Kidney epithelial cell (primary cell): ENCODE measurements at places on chromosomes 13 and 19.

DNA sequence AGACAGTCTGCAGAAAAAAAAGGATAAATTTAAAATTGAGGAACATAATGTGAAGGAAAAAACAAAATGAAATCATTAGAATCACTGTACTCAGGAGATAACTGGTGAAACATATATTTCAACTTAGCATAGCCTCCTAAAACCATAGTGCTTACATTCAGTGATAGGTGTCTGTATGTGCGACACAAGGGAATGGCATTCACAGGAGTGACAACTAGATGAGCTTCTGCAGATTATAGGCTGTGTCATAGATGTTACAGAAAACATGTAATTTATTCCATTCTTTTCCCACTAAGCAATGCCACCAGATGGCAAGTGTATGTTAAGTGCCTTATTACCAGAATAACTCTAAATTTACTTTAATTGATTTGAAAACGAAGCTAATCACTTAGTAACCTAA lies 960.0 kb upstream of the PCDH20 start:
- no peak for DNase-seq

DNA sequence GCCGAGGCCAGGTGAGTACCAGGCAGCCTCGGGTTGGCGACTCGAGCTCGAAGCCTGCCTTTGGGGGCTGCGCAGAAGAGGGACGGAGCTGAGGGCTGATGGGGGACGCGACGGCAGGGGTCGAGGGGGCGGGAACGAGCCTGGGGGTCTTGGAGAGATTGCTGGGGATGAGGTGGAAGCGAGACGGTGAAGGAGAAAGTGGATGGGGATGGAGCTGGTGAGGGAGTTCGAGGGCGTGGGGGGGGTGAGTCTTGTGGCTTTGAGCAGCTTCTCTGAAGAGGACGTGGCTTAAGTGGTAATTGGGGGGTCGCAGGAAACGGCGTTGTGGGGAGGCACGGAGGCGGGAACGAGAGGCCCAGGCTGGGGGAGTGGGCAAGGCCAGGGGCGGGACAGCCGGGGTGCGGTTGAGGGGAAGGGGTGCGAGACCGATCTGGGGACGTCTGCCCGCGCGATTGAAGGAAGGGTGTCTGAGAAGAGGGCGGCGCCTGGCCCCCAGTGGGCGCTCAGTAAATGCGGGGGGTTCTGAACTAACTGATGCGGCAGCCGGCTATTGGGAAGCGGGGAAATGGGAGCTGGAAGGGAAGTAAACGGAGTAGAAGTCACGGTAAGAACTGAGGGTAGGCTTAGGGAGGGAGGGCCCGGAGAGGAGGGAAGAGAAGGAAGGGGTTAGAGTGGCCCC lies 426 bp downstream of the MYO9B start:
- no peak for DNase-seq

DNA sequence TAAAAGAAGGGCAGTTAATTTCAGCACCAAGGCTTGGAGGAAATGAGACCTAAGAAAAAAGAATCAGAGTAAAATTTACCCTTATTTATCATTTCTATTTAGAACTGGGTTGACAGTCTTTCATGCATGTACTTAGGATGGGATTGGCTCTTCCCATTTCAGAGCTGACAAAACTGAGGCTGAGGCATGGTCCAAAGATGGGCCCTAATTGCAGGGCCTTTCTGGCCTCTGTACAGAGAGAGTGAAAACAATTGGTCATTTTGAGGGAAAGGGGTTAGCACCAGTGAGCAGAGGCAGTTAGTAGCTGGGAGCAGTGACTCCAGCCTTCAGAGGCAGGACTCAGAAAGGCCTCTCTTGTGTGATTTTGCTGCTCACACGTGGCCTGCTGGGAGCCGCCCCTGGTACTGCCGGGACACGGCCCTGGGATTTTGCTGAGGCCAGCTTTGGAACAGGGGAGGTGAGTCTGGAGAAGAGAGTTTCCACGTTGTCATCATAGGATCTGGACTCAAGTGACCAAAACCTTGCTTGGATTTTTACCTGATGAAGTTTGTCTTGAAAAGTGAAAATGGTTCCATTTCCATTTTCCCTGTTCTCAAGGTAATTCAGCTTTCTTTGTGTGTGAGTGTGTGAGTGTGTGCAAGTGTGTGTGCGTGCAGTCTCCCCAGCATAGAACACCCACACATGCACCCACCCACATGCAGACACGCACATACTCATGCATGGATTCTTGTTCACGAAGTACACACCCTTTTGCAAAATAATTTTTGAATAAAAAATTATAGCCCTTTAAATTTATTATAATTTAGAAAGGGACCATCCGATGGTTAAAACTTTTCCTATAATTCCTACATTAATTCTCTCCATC lies at the start of gene ZNF536:
Gene ZNF536 (plus strand): TSS at position 425 of the 865 bp plus-strand sequence. CDS start 71,179 bp downstream, outside the sequence.
- no peak for DNase-seq

DNA sequence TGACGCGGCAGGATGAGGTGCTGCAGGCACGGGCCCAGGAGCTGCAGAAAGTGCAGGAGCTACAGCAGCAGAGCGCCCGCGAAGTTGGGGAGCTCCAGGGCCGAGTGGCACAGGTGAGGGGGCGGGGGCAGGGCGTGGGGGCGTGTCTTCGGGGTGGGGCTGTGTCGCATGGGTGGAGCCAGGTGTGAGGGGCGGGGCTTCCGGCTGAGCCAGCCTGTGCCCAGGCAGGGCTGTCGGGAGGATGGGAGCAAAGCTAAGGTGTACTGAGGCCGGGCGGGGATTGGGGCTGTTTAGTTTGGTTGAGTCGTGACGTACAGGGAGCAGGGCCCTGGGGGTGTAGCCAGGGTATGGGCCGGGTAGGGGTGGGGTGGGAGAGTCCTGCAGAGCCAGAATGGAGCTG lies 62.3 kb downstream of the KCNC3 start:
- DNase-seq, result no peak

- no peak for DNase-seq
Observed at GRCh38 chr19:2229103-2230032, 6.8 kb downstream of the PLEKHJ1 start.

GRCh38 chr19:44346556-44346955 lies 9.9 kb downstream of the ZNF112 start:
- no peak for DNase-seq

DNA sequence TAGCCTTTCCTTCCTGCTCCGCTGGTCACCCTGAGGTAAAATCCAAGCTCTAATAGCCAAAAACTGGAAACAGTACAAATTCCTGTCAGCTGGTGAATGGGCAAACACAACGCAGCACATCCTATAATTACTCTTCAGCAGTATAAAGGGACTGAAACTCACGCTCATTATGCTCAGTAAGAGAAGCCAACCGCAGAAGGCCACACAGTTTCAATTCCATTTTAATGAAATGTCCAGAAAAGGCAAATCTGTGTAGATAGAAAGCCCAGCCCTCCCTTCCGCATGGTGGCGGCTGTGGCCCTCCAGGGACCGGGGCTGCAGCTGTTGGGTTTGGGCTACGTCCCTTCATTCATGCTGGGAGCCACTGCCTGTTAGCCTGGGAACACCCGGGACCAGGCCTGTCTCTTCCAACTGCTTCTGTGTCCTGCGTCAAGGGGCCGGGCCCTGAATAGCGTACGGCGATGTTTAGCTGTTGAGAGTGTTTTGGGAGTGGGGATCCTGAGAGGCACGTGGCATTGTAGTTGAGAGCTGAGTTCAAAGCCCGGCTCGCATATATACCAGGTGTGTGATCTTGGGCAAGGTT lies 23.5 kb downstream of the NKPD1 start:
- no peak for DNase-seq

DNA sequence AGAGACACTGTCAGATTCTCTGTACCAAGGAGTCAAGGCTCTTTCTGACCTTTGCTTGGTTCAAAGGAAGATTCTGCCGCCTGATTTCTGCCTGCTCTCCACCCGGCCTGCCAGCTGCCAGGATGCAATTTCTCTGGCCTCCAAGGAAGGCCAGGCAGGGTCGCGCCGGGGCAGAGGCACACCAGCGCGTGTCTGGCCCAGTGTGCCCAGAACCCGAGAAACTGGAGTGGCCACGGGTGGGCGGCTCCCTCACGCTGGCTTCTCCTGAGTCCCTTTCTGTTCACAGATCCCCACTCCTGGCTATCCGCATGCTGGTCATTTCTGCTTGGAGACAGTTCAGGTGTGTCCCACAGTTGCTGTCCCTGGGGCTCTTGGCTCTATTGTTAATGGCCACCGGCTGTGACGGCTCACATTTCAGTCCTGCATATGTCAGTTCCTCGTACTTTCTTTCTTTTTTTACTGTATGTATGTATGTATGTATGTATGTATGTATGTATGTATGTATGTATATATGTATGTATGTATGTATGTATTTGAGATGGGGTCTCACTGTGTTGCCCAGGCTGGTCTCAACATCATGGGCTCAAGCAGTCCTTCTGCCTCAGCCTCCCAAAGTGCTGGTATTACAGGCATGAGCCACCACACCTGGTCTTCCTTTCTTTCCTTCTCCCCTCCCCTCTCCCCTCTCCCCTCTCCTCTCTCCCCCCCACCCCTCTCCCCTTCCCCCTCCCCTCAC lies 16.9 kb downstream of the TMPRSS9 start:
- DNase-seq, result no peak

- no peak for DNase-seq
Observed at GRCh38 chr13:26370553-26370952, 116.6 kb downstream of the CDK8 start.

- no peak for DNase-seq
Observed at GRCh38 chr13:29621051-29621800, 25.7 kb upstream of the SLC7A1 start.

GRCh38 chr13:29421118-29421517 lies 174.4 kb downstream of the SLC7A1 start:
- no peak for DNase-seq

DNA sequence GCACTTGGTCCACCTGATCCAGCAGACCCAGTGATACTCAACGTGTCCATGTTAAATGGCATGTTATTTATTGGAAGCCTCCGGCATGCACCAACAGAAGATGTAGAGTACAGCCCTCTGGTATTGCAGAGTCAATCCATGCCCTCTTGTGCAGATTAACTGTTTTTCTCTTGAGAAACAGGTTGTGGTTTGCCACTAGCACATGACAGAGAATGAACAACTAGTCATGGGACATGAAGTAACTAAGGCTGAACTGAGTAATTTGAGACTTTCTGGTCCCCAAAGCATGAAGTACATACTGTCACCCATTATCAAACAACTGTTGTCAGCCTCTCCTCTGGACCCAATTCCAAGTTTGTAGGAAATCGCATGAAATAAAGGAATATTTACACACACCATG lies 3.2 kb downstream of the ZNF562 start:
- DNase-seq, result no peak

DNA sequence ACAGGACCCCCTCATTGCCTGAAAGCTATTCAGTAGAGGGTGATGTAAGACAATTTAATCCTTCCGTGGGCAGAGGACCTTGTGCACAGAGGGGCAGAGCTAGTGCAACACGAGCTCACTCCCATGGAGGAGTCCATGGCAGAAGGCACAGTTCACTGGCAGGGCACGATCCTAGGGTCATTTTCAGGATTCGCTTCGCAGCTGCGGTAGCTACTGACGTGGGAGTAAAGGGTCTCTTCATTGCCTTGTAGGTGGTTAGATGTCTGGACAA lies 207.8 kb downstream of the FOXO1 start:
- DNase-seq, result no peak

DNA sequence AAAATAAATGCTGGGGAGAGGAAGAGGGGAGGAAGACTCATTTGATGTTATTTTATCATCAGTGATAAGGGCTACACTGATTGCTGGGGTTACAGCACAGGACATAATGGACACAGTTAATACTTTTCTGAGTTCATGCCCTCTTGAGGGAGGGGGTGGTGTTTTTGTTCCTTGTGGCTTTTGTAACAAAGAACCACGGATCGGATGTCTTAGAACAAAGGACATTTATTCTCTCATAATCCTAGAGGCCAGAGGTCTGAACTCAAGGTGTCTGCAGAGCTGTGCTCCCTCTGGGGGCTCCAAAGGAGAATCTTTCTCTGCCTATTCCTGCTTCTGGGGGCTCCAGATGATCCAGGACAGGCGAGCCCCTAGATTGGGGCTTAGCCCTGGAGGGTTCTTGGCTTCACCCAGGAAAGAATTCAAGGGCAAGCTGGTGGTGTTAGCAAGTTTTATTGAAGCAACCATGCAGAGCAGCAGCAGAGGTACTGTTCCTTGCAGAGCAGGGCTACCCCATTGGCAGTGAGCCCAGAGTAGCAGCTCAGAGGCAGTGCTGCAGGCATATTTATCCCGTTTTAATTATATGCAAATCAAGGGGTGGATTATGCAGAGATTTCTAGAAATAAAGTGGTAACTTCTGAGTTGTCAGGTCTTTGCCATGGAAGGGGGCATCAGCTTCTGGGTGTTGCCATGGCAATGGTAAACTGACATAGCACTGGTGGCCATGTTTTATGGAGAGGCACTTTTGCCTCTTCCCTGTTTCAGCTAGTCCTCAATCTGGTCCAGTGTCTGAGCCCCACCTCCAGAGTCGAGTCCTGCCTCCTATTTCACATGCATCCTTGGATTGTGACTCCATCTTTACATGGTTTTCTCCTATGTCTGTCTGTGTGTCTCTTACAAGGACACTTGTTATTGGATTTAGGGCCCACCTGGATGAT lies 18.0 kb downstream of the VAV1 start:
- no peak for DNase-seq

GRCh38 chr13:67043901-67044300 lies 186.2 kb downstream of the PCDH9 start:
- DNase-seq, result no peak

DNA sequence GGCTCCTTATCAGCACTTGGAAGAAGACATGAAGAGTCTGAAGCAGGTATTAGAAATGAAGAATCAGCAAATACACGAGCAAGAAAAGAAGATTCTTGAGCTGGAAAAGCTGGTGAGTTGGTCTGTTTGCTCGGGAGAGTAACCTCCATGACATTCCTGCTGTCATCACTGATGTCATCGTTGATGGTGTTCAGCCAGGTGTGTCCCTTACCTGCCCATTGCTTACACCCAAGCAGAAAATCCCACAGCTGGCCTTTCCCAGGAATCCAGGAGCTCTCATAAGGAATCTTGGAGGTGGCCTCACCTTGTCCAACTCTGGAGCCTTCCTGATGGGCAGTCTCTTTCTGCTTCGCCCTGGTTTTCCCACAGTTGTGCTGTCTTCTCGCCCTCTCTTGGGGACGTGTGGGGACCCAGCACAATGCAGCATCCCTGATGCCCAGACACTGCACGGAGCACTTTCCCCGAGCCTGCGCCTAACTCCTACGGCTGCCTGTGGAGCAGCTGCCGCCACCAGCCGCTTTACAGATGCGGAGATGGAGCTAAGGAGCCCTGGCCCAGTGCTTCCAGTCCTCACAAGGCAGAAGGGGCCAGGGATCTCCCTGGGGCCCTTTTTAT lies 97.0 kb downstream of the SLC7A1 start:
- no peak for DNase-seq

DNA sequence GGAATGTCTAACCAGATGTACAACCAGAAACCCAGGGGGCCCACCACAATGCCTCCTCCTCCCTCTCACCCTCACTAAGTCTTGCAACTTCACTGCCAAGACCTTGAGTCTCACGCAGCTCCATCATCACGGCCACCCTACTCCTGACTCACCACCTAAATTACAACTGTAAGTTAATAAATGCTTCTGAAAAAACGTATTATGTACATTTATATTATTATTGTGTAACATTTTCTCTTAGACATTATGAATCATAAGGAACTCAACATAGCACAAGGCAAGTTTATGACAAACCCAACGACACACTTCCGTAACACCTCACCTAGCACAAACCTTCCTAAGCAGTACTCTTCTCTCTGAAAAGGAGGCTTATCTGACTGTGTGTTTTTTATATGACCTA lies 20.7 kb downstream of the MIPEP start:
- no peak for DNase-seq

- DNase-seq, result no peak
Observed at GRCh38 chr19:33390908-33391630, 17.6 kb downstream of the CEBPG start.

GRCh38 chr19:29098863-29099481 lies 114.0 kb downstream of the UQCRFS1 start:
- peak; percentile 79 for DNase-seq
